ENCODE measurements at places on chromosomes 5 and 9. TPM values are rescaled to one million over a fixed set of nuclear protein-coding genes. Genes with fewer than 3 reads are reported as not detected.

DNA sequence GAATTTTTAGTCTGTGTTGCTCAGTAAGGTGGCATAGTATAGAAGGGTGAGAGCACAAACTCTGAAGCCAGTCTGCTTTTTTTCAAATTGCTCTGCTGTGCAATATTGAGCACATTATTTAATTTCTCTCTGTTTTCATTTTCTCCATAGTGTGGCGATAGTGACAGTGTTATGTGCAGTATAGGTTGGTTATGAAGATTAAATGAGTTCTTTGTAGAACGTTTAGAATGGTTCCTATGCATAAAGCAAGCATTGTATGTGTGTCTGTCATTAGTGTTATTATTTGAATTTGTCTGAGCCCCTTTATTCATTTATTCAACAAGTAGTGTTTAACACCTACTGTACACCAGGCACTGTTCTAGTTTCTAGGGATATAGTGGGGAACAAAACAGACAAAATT lies 9.2 kb downstream of the PRR16 start:
- no peak for DNase-seq
- H3K36me3 ChIP-seq, result no peaks in the 10 kb centered on the region
- H3K4me3 ChIP-seq, result no peak overlapping the region
- H3K27ac ChIP-seq, result no peak overlapping the region
- no peaks in the 10 kb centered on the region for H3K27me3 ChIP-seq

- no peaks in the 10 kb centered on the region for H3K4me1 ChIP-seq
- DNase-seq, result no peak
- no peak overlapping the region for H3K27ac ChIP-seq
These were observed 152.4 kb upstream of the ARRDC3 start for GRCh38 chr5:91535499-91535898.

GRCh38 chr5:10257870-10258269 lies 7.8 kb downstream of the CCT5 start:
- peaks cover 4% of the 10 kb centered on the region for H3K4me1 ChIP-seq
- H3K27ac ChIP-seq, result no peak overlapping the region
- H3K36me3 ChIP-seq, result peaks cover 85% of the 10 kb centered on the region
- no peak overlapping the region for H3K4me3 ChIP-seq

DNA sequence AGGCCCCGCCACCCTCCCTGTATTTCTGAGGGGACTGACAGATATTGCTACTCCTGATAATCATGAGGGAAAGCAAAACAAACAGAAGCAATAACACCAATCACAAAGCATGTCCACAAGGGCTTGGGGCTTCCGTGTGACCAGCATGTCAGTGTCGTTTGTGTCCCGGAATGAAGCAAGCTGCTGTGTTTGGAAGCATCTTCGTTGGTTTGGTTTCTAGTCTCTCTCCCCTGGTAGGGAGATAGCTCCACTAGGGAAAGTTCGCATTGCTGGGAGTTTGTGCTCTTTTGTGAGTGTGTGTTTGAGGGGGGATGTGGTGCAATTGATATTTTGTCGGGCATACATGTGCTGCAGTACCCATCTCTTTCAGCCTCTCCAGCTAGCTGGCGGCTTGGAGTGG lies 1.4 kb downstream of the GRIA1 start:
- no peak overlapping the region for H3K4me3 ChIP-seq
- H3K36me3 ChIP-seq, result no peaks in the 10 kb centered on the region
- H3K27me3 ChIP-seq, result peaks cover 3% of the 10 kb centered on the region
- H3K4me1 ChIP-seq, result no peaks in the 10 kb centered on the region
- DNase-seq, result no peak

- no peak for DNase-seq
- no peak overlapping the region for H3K27ac ChIP-seq
- H3K4me3 ChIP-seq, result no peak overlapping the region
- peaks cover 16% of the 10 kb centered on the region for H3K4me1 ChIP-seq
- no peaks in the 10 kb centered on the region for H3K36me3 ChIP-seq
These were observed 101.3 kb upstream of the PHYKPL start for GRCh38 chr5:178333821-178334481.

- H3K4me1 ChIP-seq, result peaks cover 14% of the 10 kb centered on the region
- no peak for DNase-seq
- no peaks in the 10 kb centered on the region for H3K36me3 ChIP-seq
These were observed 147.4 kb downstream of the ESM1 start for GRCh38 chr5:54837981-54838380.

- H3K4me1 ChIP-seq, result no peaks in the 10 kb centered on the region
- no peak overlapping the region for H3K27ac ChIP-seq
- no peak for DNase-seq
- no peaks in the 10 kb centered on the region for H3K27me3 ChIP-seq
These were observed 98.4 kb upstream of the HAND1 start for GRCh38 chr5:154576429-154576806.

DNA sequence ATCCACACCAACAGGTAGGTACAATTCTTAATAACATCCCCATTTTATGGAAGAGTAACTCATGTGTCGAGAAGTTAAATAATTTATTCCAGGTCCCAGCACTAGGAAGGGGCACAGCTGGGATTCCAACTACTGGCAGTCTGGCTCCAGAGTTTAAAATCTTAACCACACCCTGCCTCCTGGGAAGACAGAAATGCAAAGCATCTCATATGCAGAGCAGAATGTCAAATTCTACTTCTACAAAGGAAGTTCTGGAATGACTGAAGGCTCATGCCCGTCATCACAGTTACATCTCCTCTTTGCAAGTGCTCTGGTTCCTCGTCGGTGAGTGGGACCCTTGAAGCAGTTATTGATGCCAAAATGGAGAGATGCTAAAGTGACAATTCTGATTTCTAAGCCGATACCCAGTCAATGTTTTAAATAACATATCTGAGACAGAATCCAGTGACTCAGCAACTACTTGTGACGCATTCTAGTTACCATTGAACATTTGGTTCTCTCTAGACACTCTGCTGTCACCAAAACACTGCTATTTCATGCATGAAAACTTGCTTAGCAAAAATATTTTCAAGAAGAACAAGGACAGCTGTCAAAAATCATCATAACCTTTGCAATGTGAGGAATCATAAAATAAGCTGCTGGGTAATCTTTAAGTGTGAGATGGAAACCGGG lies 412.7 kb downstream of the CTNND2 start:
- H3K4me1 ChIP-seq, result no peaks in the 10 kb centered on the region
- no peaks in the 10 kb centered on the region for H3K36me3 ChIP-seq
- H3K27me3 ChIP-seq, result no peaks in the 10 kb centered on the region
- H3K4me3 ChIP-seq, result no peak overlapping the region
- no peak overlapping the region for H3K27ac ChIP-seq
- DNase-seq, result no peak

- peaks cover 15% of the 10 kb centered on the region for H3K4me1 ChIP-seq
- no peak overlapping the region for H3K27ac ChIP-seq
- no peak for DNase-seq
- H3K36me3 ChIP-seq, result no peaks in the 10 kb centered on the region
- H3K4me3 ChIP-seq, result no peak overlapping the region
These were observed 53.5 kb upstream of the IL7R start for GRCh38 chr5:35803191-35803651.

DNA sequence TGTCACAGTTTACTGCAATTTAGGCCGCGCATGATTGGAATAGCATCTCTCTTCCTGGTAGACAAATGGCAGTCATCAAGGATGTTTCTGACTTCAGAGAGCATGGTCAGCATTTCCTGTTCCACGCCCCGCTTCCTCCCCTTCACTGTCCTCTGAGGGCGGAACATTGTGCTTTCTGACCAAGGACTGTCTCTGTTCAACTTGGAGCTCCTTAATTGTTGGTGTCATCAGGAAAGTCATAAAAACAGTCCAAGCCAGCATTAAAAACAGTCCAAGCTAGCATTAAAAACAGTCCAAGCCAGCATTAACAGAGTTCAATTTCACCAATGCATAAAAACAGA lies 301.3 kb upstream of the IRX4 start:
- H3K27ac ChIP-seq, result peak overlapping the region; percentile 63
- H3K4me1 ChIP-seq, result no peaks in the 10 kb centered on the region
- no peak for DNase-seq
- no peak overlapping the region for H3K4me3 ChIP-seq

DNA sequence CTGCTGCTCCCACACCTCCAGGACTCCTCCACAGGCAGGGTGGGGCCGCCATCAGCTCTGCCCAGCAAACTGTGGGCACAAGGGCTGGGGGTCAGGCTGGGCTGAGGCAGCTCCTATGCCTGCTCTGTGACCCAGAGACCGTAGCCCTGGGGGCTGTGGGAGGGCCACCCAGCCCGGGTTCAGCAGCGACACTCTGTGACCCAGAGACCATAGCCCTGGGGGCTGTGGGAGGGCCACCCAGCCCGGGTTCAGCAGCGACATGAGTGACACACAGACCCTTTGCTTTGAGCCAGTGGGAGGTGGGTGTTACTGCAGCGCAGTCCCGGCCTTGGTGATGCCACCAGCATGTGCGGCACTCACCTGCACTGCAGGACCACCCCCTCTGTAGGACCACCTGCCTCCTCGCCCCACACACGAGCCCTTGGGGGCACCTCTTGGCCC lies 118.9 kb upstream of the LPCAT1 start:
- H3K4me3 ChIP-seq, result no peak overlapping the region
- DNase-seq, result no peak
- no peak overlapping the region for H3K27ac ChIP-seq
- peaks cover 5% of the 10 kb centered on the region for H3K4me1 ChIP-seq

- no peak overlapping the region for H3K4me3 ChIP-seq
- peaks cover 81% of the 10 kb centered on the region for H3K36me3 ChIP-seq
- H3K27me3 ChIP-seq, result no peaks in the 10 kb centered on the region
- no peak for DNase-seq
- H3K4me1 ChIP-seq, result peaks cover 17% of the 10 kb centered on the region
These were observed 7.1 kb downstream of the FPGS start for GRCh38 chr9:127809540-127810377.

SLC34A1 gene
- total RNA-seq, result not detected

NNT gene
- total RNA-seq, result 39.8 TPM

VAV2 gene
- total RNA-seq, result 21.9 TPM

ZNF883 gene
- not detected for total RNA-seq

All from upper lobe of left lung (tissue), 6 donors.